Neuronal stem cell (in vitro differentiated cells): ENCODE measurements at places on chromosomes 13 and 19.

DNA sequence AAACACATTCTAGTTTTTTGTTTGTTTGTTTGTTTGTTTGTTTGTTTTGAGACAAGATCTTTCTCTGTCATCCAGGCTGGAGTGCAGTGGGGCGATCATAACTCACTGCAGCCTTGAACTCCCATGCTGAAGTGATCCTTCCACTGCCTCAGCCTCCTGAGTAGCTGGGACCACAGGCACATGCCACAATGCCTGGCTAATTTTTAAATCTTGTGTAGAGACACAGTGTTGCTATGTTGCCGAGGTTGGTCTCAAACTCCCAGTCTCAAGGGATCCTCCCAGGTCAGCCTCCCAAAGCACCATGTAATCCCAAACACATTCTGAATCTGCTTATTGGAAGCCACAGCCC lies 15.8 kb downstream of the PLA2G4C start:
- H3K36me3 ChIP-seq = no peaks in the 10 kb centered on the region
- no peaks in the 10 kb centered on the region for H3K27me3 ChIP-seq
- H3K4me1 ChIP-seq = no peaks in the 10 kb centered on the region

- H3K27me3 ChIP-seq = no peaks in the 10 kb centered on the region
- no peaks in the 10 kb centered on the region for H3K36me3 ChIP-seq
- H3K4me3 ChIP-seq = no peak overlapping the region
- H3K27ac ChIP-seq = no peak overlapping the region
- no peak for DNase-seq
- H3K4me1 ChIP-seq = no peaks in the 10 kb centered on the region
Measured at GRCh38 chr13:84088996-84089395, 206.7 kb upstream of the SLITRK1 start.

- no peaks in the 10 kb centered on the region for H3K36me3 ChIP-seq
- H3K27ac ChIP-seq = no peak overlapping the region
- no peaks in the 10 kb centered on the region for H3K27me3 ChIP-seq
- H3K4me1 ChIP-seq = no peaks in the 10 kb centered on the region
Measured at GRCh38 chr13:60974296-60974695, 441.4 kb downstream of the PCDH20 start.

DNA sequence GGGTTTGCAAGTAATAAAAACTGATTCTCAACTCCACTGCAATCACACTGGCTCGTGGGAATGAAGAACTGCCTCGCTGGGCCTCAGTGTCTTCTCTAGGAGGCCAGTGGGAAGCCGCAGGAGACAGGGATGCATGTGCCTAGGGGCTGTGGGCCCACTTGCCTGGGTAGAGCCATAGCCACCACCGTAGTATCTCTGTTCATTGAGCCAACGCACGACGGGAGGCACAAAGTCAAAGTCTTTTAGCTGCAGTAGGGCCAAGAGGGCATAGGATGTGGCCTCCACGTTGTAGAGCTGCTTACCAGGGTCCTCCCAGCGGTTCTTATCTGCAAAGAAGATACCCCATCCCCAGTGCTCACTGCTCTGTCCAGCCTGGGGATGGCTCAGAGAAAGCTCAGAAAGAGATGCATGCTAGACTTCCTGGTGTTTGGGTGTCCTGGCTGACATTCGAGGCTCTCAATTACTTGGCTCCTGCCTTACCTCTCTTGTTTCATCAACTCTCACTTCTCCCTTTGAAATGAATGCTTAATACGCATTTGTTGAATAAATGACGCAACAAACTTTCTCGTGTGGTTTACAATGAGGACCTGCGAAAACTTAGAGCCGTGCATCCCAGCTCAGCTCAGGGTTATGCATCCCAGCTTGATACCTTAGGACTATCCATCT lies 16.1 kb upstream of the TNFSF14 start:
- no peak overlapping the region for H3K27ac ChIP-seq
- H3K27me3 ChIP-seq = peaks cover 19% of the 10 kb centered on the region
- no peaks in the 10 kb centered on the region for H3K36me3 ChIP-seq
- no peak for DNase-seq
- no peaks in the 10 kb centered on the region for H3K4me1 ChIP-seq

DNA sequence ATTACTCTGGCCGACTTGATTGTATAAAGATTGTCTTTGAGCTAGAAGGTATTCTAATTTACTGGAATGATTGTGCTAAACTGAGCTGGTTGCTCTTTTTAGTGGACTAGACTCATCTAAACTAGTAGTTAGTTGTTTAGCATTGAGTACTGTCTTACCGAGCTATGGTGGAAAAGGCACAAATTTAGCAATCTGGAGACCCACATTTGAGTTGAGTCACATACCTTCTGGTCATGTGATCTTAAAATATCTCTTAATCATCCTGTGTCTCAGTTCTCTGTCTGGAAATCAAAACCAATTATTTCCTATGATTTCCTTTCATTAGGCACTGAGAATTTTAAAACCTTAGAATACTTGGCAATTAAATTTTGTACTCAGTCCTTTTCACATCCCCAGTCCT lies 349.5 kb downstream of the IRS2 start:
- DNase-seq = no peak
- H3K27me3 ChIP-seq = no peaks in the 10 kb centered on the region
- H3K27ac ChIP-seq = no peak overlapping the region
- H3K4me1 ChIP-seq = peaks cover 4% of the 10 kb centered on the region

DNA sequence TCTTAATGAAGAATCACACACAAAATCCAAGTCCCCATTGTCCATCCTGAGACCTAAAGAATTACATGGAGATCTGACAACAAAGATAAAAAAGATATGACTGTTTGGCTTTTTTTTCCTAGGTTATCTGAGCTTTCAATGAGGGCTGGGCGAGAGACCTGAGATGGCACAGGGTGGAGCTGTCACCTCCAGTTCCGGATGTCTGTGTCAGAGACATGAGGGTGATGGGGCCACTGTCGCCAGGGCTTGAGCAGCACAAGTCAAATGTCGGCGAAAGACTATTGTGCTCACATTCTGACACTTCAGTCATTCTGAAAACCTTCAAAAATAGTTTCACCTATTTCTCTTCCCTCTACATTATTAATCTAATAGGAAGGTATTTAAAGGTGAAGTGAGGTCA lies 65.7 kb downstream of the SLC7A1 start:
- no peaks in the 10 kb centered on the region for H3K27me3 ChIP-seq
- no peak overlapping the region for H3K27ac ChIP-seq
- H3K4me1 ChIP-seq = no peaks in the 10 kb centered on the region
- DNase-seq = no peak
- peaks cover 82% of the 10 kb centered on the region for H3K36me3 ChIP-seq

GRCh38 chr19:29988351-29988750 lies 46.3 kb downstream of the URI1 start:
- H3K4me1 ChIP-seq = no peaks in the 10 kb centered on the region
- DNase-seq = no peak
- H3K4me3 ChIP-seq = no peak overlapping the region

DNA sequence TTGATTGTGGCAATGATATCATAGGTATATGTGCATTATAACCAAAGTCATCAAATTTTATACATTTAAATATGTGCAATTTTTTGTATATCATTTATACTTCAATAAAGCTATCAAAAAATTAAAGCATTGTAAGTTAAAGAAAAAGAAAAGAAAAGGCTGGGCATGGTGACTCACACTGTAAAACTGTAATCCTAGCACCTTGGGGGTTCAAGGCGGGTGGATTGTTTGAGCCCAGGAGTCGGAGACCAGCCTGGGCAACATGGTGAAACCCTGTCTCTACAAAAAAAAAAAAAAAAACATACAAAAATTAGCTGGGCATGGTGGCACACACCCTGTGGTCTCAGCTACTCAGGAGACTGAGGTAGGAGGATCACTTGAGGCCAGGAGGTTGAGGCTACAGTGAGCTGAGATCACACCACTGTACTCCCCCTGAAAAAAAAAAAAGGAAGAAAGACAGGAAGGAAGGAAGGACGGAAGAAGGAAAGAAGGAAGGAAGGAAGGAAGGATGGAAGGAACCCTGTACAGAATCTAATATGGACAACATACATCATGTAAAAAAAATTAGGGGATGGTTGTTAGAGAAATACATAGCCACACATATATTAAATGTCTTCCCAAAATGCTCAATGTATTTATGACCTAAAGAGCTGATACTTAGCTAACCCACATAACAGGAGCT lies 21.7 kb upstream of the SLC25A30 start:
- DNase-seq = no peak
- no peak overlapping the region for H3K4me3 ChIP-seq
- peaks cover 3% of the 10 kb centered on the region for H3K4me1 ChIP-seq

DNA sequence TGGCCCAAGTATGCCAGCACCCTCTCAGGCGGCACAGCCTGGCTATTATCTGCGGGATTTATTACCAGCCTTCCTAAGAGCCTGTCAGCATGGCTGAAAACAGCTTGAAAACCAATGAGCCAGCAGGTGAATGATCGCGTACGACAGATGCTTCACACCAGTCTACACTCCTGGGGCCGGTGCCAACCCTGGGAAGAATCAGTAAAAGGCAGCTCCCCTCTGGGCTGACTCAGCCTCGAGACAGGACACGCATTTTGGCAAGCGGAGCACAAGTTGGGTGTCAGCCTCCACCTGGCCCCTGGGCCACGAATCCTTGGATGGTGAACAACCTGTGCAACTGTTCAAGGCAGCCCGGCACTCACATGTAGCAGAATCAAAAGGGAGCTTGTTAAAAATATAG lies 15.6 kb downstream of the EMP3 start:
- DNase-seq = no peak
- no peak overlapping the region for H3K4me3 ChIP-seq

- H3K27ac ChIP-seq = no peak overlapping the region
- no peak for DNase-seq
- no peaks in the 10 kb centered on the region for H3K27me3 ChIP-seq
- H3K4me3 ChIP-seq = no peak overlapping the region
Measured at GRCh38 chr19:51524666-51525264, 6.7 kb downstream of the SIGLEC6 start.
